ENCODE measurements at places on chromosomes 4 and X.

GRCh38 chr4:125994430-125994829, 679.7 kb downstream of the FAT4 start:
- DNase-seq, result no peak

GRCh38 chrX:94389044-94389443, 715.0 kb downstream of the FAM133A start:
- DNase-seq, result no peak

DNA sequence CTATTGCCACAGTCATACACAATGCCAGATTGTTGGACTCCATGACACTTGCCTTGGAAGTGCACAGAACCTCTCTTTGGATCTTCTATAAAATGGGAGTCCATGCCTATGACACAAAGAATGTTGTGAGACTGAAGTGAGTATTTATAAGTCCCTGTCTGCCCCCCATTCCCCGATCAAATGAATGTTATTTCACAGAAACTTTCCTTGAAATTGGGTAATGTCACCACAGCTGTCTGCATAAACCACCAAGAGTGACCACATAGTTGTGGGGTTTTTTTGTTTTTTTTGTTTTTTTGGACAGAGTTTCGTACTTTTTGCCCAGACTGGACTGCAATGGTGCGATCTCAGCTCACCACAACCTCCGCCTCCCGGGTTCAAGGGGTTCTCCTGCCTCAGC, 27.1 kb upstream of the REST start:
- DNase-seq, result no peak

DNA sequence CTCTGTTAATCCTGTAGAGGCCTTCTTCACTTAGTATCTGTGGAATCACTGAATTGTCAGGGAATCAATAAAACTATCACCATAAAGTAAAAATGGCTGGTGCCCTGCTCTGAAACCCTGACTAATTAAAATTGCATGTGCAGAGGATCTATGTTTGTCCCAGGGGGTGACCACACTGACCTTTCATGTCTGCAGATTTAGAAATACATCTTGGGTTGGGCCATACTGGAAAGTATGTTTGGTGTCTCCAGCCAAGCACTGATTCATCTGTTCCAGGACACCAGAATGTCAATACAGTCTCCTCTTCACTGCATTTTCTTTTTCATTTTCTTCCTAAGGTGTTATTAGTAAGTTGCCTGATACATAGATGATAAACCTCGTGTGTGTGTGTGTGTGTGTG, 490.9 kb upstream of the INTU start:
- no peak for DNase-seq

GRCh38 chr4:7917669-7918068, 22.0 kb downstream of the AFAP1 start:
- no peak for DNase-seq

Data from head of caudate nucleus (tissue), 42 donors.